Frontal cortex (tissue), 4 donors: ENCODE measurements at places on chromosomes 4 and X. TPM values are rescaled to one million over a fixed set of nuclear protein-coding genes. Genes with fewer than 3 reads are reported as not detected.

- no peak for DNase-seq
Measured at GRCh38 chr4:184399512-184399908, 74.8 kb downstream of the IRF2 start.

DNA sequence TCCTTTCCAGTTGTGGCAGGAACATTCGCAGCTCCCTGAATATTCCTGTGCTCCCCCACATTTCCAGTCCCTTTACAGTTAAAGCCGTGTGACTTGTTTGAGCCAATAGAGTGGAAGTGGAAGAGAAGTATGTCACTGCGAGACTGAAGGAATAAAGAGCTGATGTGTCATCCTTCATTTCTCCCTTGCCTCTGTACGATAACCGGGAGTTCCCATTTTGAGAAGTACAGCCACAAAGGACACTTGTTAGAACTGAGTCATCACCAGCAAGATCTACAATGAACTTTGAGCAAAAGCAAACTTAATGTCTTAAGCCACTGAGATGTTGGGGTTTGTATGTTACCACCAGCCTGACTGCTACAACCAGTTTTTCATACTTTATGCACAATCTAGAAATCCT lies 92.3 kb downstream of the SPRY1 start:
- DNase-seq, result no peak

DNA sequence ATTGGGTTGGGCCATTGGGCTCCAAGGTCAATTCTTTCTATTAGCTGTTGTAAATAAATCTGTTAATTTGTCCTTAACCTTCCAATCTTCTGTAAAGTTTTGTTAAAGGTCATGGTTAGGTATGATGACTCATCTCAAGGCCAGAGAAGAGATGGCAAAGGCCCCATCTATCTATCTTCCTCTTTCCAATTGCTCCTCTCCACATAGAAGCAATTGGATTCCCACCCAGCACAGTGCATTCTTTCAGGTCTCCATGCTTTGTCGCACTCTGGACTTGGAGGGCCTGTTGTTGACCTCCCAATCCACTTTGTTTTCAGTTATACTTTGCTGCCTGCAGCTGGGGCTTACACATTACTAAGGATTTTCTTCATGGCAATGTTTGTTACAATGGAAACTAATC lies 118.5 kb downstream of the MFAP3L start:
- no peak for DNase-seq

DNA sequence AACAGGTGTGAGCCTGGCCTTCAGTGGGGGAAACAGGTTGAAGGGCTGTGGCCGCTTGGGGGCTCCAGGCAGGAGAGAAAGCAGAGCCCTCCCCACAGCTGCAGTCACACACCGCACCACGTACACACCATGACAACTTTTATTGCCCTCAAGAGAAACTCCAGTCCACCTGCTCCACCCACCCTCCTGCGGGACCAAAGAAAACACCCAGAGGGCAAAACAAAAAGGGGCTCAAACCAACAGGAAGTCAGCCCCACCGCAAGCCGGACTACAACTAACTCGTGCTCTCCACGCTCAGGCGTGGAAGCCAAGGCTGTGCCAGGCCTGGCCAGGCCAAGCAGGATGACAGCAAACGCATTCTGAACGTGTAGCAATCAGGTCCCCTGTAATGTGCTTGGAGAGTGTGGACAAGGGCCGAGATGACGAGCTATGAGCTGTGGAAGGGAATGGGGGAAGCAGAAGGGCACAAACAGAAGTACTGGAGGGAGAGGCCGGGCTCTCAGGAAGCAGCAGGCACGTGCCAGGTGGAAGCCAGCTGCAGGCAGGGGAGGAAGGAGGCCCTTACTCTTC lies 12.7 kb downstream of the SLC6A8 start:
- no peak for DNase-seq

DNA sequence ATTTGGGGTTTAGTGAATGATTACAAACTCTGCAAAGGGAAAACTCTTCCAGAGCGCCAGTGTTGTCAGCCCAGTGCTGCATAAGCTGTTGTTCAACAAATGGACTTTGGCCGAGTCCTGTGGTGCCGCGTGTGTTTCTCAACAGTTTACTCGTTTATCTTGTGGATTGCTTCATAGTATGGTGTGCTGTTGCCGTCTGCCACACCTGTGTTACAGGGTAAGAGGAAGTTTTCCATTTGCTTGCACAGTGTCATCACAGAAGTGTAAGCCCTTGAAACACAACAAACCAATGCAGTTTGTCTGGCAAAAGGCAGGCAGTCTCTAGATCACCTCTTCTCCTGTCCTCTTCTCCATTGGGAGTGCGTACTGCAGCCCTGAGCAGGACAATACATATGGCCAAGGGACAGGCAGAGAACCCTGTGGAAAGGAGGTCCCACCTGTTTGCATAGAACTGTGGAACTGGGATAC lies 66.3 kb downstream of the DCUN1D4 start:
- no peak for DNase-seq

DNA sequence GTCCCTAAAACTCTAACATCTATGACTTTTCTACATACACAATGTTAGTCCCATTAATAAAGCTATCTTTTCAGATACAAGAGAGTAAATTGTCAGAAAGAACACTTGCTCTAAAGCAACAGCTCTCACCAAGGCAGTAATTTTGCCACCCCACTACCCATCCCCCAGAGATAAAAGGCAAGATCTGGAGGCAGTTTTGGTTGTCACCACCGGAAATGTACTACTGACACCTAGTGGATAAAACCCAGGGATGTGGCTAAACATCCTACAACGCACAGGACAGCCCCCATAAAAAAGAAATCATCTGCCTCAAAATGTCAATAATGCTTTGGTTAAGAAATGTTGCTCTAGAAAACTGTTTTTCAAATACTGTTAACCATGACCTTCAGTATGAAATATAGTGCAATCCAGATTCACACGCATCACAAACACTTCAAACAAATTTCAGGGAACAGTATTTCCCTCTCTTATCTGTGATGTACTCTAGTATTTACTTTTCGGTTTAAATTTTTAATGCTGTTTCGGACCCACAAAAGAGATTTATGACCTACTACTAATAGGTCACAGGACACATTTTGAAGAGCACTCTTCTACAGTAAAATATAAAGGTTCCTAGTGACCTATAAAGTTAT lies 5.1 kb downstream of the FBXL5 start:
- DNase-seq, result no peak

Gene CFAP47
- 5.3 TPM for total RNA-seq
